Urothelium cell line (cell line): ENCODE measurements at places on chromosomes 6 and 20.

DNA sequence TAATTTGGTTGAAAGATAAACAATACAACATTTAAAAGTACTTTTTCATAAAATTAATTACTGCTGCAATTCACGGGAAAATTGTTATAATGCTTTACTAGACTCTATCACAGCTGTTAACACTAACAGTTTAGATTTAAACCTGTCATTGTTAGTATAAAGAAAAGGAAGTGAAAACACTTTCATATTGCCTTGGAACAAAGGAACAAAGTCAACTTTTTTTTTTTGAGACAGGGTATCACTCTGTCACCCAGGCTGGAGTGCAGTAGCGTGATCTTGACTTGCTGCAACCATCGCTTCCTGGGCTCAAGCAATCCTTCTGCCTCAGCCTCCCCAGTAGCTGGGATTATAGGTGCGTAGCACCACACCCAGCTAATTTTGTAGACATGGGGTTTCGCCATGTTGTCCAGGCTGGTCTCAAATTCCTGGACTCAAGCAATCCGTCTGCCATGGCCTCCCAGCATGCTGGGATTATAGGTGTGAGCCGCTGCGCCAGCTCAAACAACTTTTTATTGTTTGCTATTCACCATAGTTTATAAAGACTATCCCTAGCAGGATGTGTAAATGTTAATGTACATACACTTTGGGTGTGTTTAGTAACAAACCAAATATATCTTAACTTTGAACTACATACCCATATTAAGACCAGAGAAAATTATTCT, 22.1 kb downstream of the SLC35A1 start:
- no peak for DNase-seq

DNA sequence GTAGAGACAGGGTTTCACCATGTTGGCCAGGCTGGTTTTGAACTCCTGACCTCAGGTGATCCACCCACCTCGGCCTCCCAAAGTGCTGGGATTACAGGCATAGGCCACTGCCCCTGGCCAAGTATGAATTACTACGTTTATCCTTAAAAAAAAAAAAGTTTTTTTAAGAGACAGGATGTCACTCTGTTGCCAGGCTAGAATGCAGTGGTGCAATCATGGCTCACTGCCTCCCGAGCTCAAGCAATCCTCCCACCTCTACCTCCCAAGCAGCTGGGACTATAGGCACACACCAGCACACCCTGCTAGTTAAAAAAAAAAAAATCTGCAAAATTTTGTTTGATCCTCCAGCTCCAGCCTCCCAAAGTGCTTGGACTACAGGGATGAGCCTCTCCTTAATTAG, 23.1 kb downstream of the IYD start:
- no peak for DNase-seq

- DNase-seq, result no peak
These were observed 84.3 kb downstream of the CARMIL1 start for GRCh38 chr6:25363427-25363826.

DNA sequence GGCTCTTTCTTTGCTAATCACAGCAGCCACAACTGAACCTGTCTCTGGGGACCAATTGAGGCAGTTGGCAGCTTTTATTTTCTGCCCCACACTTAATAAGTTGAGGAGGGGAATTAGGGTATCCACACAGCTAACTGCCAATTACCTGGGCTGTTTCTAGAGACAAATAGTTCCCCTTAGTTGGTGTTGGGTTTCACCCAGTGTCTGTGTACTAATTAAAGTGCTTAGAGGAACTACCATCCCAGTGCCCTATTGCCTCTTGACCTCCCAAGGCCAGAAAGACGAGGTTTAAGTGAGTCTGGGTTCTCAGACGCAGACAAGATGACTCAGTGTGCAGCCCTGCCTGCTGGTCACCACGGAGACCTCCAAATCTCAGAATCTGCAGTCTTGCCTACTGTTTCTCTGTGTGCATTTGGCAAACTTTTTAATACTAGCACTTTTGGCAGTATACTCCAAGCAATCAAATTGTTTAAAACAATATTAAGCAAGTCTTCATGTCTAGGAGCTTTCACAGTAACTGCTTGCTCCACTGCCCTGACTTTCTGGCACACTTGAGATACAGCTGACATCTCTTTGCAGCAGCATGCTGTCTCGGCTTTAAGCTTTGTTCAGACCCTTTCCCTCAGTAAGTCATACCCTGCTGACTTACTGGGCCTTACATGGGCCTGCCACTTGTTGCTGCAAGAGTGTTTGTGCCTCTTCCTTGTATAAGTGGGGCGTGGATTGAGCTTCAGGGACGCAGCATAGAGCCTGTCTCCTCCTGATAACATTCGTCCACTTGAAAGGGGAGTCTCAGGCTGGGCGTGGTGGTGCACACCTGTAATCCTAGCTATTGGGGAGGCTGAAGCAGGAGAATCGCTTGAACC, 31.9 kb downstream of the STK35 start:
- DNase-seq, result peak; percentile 13

DNA sequence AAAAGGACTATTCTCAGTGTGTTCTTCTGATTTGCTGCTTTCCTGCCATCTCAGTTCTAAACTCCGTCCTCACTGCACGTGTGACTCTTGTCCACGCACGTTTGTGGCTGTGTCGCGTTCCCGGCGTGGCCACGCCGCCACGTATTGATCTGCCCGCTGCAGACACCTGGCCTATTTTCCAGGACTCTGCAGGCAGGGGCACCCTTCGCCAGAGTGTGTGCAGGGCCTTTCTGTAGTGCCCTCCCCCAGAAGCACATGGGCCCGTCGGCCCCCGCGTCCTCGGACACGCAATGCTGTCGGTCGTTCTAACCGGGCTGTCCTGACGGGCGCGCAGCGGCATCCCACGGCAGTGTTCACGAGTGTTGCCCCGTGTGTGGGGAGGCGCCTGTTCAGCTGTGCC, 87.6 kb downstream of the YTHDF1 start:
- no peak for DNase-seq

DNA sequence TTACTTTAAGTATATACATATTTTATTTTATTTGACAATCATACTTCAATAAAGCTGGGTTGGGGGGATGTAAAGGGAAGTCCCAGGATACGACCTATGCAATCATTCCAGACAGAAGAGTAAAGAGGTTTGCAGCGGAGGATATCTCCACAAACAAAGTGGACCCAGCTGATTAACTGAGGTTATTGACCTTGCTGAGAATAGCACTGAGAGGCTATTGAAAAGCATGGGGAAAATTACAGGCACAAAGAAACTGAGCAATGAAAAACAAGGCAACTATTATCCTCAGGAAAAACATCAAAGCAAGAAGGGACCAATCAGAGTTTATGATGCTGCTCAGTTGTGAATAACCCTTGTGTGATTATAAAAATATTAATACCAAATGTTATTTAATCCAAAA, 32.6 kb downstream of the SERPINB1 start:
- DNase-seq, result no peak

DNA sequence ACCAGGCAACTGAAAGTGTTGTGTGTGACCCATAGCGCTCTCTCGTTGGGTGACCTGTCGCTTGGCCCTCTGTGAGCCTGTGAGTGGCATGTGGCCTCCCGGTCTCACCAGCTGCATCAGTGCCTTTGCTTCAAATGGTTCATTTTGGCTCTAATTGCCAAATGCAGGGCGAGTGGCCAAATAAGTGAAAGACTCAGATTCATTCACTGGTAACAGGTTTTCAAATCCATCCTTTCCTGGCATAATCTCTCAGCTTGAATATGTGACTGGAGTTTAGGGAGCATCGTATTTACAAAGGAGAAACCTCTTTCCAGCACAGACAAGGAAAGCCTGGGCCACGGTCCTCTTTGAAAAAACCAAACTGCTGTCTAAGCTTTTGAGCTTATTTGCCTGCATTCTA, 321.6 kb upstream of the QKI start:
- no peak for DNase-seq

GRCh38 chr6:22681761-22682160, 112.4 kb downstream of the HDGFL1 start:
- DNase-seq, result no peak

- DNase-seq, result no peak
These were observed 39.4 kb upstream of the PMEPA1 start for GRCh38 chr20:57749131-57749690.

- DNase-seq, result peak; percentile 4
These were observed 75.1 kb downstream of the QKI start for GRCh38 chr6:163489584-163489983.

DNA sequence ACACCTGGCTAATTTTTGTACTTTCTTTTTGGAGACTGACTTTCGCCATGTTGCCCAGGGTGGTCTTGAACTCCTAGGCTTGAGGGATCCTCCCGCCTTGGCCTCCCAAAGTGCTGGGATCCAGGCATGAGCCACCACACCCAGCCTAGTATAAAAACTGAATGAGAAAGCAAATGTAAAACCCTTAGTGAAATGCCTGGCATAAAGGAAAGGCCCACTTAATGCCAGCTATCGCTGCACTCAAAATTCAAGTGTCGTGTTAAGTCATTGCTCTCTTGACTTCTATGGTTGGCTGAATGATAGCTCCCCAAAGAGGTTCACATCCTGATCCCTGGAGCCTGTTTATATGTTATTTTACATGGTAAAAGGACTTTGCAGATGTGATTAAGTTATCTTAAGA, 54.4 kb upstream of the PNRC1 start:
- no peak for DNase-seq

DNA sequence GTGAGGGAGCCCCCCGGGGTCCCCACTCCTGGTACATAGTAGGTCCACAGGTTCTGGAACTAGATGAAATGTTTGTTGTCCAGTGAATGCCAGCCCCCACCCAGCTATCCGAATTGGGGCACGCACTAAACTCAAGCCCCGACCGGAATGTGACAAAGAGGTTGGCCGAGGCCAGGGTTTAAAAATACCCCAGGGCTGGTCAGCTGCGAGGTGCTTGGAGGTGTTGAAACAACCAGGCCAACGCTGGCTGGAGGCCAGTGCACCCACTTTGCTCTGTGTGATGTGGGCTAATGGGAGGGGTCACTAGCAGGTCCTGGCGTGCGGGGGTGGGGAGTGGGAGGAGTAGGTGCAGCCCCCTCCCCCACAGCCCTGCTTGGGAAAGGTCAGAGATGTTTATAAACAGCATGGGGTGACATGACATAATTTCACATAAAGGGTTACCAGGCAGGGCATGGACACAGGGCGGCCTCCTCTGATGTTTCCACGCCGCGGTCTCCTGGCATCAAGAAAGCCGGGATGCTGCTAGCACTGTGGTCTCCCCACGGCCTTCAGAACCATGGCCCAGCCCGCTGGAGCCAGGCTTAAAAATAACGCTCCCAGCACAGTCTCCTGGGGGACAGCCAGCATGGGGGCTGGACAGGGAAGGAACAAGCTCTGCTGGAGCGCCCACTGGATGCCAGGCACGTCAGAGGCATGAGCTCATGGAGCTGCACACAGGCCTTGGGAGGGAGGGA, 111.2 kb upstream of the PTPN1 start:
- DNase-seq, result no peak

- DNase-seq, result no peak
These were observed 44.6 kb downstream of the SUN5 start for GRCh38 chr20:32959351-32960221.

GRCh38 chr6:122778985-122779661, 393 bp upstream of the FABP7 start:
- DNase-seq, result no peak

DNA sequence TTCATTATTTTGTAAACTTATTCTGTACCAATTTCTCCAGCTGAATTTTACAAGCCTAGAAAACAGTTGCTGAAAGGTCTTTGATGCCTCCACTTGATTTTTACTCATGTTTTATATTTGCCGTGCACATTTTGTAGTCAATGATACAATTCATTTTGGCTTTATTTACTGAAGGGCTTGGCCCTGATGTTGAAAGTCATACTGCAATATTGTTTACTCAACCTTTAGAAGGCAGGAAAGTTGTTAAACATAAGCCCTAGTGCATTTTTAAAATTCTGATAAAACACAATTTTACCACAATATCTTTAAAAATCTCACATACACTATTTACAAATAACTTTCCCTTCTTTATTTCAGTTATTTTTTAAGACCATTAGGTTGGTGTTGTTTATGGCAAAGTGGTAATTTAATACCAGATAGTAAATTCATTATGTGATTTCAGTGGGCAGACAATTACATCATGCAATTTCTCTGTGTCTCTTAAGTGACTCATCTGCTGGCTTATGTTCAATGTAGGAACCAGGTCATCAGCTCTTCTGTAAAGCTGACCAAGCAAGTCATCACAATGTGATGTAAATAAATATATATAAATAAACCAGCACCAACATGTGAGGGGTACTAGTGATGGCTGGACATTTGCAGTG, 121.1 kb upstream of the SLC35B3 start:
- peak; percentile 44 for DNase-seq

- no peak for DNase-seq
These were observed 52.1 kb downstream of the RIPOR2 start for GRCh38 chr6:24883618-24884017.

GRCh38 chr6:170297576-170298330, 6.9 kb upstream of the DLL1 start:
- no peak for DNase-seq

GRCh38 chr20:25600632-25601031, 15.3 kb upstream of the NINL start:
- peak; percentile 25 for DNase-seq

GRCh38 chr20:5481872-5482271, 165.1 kb upstream of the PROKR2 start:
- no peak for DNase-seq

DNA sequence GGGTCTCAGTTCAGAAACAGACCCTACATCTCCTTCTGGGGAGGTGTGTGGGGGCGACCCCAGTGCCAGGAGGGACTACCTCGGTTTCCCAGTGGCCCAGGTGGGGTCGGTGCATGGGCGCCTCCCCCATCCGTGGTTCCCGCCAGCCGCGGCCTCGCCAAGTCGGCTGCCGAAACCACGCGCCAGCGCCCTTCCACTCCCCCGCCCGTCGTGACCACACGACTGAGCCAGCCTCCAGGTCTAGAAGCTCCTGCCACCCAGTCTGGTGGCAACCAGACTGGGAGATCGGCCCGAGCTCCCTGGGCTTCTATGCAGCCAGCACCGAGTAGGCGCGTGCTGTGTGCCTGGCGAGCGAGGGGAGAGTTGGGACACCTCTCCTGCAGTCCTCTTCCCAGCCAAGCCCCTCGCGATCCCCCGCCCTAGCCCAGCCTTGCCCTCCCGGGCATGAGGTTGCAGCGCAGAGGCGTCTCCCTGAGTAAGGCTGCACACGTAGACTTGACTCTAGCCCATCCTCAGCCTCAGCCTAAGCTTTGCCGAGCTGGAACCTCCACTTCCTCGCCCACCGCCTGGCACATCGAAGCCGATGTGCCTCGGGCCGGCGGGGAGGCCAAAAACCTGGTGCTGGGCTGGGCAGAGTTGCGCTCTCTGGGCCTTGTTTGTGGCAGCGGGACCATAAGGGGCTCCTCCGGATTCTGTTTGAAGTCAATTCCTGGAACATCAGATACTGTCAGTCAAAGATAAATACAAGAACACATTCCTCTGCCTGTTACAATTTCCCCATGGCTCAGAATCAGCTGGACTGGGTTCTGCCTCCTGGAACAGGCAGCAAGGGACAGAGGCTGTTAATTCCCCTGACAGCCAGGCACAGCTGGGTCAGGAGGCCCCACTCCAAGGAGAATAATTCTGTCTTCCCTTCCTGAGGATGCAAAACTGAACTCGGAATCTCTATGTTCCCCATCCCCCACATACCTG, 1.5 kb upstream of the CPNE5 start:
- no peak for DNase-seq

DNA sequence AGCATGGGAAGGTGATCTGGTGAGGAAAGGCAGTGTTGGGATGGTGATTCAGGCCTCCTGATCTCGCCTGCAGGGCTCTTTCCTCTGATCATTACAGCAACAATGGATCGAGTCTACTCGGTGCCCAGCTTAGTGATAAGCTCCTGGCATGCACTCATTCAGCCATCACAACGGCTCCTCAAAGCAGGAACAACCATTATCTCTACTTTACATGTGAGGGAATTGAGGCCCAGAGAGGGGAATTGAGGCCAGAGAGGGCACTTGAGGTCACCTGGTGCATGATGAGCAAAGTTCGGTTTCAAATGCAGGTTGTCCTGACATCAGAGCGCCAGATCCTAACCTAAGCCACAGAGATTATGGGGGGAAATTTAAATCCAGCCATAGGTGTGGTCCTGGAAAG, 42.0 kb upstream of the BPIFA2 start:
- DNase-seq, result no peak
